ENCODE measurements at places on chromosomes 3 and 15. TPM values are rescaled to one million over a fixed set of nuclear protein-coding genes. Genes with fewer than 3 reads are reported as not detected.

The PLA2G4E gene
- not detected for total RNA-seq

The MYO5A gene
- 42.3 TPM for total RNA-seq

The ADGRG7 gene
- not detected for total RNA-seq

The MAPKBP1 gene
- total RNA-seq, result 27.9 TPM

The XYLB gene
- total RNA-seq, result 4.5 TPM

The LRRN1 gene
- 1.7 TPM for total RNA-seq

The CLDN1 gene
- total RNA-seq, result 0.46 TPM

Data from posterior vena cava (tissue), 2 donors.